Osteoblast (primary cell): ENCODE measurements at places on chromosomes 16 and 17. TPM values are rescaled to one million over a fixed set of nuclear protein-coding genes. Genes with fewer than 3 reads are reported as not detected.

DNA sequence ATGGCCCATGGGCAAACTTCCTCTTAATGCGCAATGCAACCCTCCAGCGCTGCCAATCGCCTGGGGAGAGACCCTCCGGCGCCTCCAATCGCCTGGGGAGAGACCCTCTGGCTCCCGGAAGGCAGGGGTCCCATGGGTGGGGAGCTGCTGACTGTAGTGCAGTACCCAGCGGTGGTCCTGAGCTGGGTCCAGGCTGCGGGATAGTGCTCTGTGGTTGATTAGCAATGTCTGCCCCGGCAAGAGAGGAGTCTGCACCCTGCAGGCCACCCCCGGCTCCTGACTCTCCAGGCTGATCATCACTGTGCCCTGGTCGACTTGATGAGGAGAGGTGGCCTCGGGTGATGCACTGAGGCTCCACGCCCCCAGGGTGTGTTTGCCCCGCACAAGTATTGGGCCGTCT lies 44.6 kb upstream of the ZNF469 start:
- DNase-seq, result peak; percentile 65

GRCh38 chr16:27824006-27824405 lies 239.5 kb downstream of the GSG1L start:
- no peak for DNase-seq

DNA sequence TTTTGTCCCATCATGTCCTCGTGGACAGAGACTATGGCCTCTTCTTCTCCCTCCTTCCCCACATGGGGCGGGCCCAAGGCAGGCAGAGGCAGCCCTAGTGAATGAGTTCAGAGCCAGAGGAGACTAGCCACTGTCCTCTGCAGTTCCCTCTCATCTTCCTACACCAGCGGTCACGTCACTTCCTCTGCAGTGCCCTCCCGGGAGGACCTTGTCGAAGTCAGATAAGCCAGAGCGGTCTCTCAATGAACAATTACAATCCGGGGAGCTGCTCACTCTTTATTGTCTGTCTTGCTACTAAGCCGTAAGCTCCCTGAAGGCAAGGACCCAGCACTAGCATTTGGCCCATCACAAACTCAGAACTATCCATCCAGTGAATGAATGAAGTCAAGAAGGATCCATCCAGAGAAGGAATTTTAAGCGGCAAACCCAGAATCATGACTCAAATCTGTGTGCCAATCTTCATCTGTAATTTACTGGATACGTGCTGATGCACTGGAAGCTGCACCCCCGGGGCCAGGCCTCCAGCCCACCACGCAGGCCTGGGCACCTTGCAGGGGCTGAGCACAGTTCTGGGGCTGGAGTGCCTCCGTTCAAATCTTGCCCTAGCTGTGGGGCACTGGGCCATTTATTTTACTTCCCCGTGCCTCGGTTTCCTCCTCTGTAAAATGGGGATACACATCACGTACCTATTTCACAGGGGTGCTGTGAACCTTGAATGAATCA lies 18.1 kb downstream of the ZNF423 start:
- DNase-seq, result peak; percentile 85

DNA sequence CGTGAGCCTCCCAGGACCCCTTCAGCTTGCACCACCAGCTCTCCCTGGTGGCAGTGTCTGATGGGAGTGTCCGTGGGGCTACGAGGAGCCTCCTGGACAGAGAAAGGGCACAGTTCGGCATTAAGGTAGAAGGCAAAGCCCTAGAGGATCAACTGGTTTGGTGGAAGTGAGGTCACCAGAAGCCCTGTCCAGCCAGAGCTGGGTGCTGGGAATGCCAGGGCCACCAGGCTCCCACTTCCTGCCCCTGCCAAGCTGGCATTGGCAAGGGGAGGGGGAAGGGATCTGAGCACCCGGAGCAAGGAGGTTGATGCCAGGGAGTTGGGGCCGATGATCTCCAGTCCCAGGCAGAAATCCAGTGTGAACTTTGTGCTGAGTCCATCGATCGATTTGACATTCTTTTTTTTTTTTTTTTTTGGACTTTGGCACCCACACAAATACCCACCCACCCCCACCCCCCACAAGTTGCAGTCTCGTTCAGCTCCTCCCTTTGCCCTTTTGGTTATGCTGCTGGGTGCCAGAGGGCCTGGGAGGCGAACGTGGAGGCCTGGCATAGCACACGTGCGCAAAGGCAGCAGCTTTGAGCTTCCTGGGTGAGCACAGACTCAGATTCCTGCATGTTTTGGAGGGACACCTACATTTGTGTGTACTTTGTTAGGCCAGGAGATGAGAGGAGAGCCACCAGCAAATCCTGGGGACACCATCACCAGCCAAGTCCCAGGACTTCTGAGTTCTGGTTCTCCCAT lies 2.1 kb downstream of the NHERF1 start:
- DNase-seq, result no peak

KCNJ2 gene
- total RNA-seq, result 5.1 and 13.3 TPM in 2 replicates

KRTAP4-1 gene
- not detected in 2 replicates for total RNA-seq

ADGRG1 gene
- total RNA-seq, result 0.29 and 0.72 TPM in 2 replicates
